Astrocyte of the cerebellum (primary cell): ENCODE measurements at places on chromosomes 3 and 15.

- DNase-seq, result no peak
Observed at GRCh38 chr15:23866832-23867231, 179.7 kb upstream of the NDN start.

GRCh38 chr15:80764535-80764934 is 14.6 kb upstream of the CEMIP start:
- DNase-seq, result no peak

GRCh38 chr3:28835751-28836150 is 445.1 kb upstream of the RBMS3 start:
- DNase-seq, result no peak

- no peak for DNase-seq
Observed at GRCh38 chr3:61218504-61218903, 32.7 kb downstream of the FHIT start.

DNA sequence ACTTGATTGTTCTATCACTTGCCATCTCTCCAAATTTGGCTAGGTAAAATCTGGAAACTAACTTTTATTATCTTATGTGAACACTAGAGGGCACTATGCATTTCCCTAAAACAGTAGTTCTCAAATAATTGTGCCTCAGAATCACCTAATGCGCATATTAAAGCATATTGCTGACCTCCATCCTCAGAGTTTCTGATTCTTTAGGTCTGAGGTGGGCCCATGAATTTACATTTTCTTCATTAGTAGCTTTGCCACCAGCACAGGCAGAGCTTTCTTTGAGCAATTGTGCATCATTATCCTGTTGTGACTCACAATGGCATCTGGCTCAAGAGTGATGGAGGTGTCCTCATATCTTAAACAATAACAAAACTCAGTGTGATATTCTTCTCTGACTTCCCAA is 17.5 kb upstream of the BCHE start:
- DNase-seq, result no peak

DNA sequence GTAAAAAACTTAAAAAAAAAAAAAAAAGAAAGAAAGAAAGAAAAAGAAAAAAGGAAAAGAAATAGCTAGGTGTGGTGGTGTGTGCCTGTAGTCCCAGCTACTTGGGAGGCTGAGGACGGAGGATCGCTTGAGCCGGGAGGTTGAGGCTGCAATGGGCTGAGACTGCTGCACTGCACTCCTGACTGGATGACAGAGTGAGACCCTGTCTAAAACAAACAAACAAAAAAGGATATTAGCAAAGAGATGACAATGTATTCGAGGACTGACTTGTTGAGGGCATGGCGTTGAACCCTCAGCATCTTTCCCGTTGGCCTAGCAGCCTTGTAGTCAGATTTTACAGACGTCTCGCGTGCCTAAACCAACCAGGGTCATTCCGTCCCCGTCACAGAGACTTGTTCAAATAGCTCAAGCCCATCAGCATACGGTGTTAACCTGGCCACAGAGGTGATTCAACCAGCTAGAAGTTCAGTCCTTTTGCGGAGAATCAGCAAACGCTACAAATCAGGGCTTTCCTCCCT is 528 bp upstream of the NIT2 start:
- no peak for DNase-seq

- no peak for DNase-seq
Observed at GRCh38 chr3:13475871-13476590, 4.1 kb upstream of the HDAC11 start.
